ENCODE measurements at places on chromosomes 2 and 18.

DNA sequence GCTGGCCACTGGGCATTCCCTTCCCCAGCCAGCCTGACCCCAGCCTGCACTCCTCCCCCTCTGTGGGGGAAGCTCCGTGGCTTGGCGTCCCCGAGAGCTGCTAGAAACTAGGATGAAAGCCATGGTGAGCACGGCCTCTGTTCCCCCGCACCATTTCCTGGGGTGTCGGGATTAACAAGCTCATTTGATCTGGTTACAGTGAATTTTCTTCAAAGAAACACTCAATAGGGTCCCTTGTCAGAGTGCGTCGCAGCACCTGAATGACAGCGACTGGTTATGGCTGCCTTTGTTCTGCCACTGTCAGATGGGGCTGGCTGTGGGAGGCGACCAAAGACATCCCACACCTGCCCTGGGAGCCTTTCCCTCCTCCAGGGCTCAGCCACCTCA lies 7.7 kb upstream of the ALPI start:
- no peak for DNase-seq

DNA sequence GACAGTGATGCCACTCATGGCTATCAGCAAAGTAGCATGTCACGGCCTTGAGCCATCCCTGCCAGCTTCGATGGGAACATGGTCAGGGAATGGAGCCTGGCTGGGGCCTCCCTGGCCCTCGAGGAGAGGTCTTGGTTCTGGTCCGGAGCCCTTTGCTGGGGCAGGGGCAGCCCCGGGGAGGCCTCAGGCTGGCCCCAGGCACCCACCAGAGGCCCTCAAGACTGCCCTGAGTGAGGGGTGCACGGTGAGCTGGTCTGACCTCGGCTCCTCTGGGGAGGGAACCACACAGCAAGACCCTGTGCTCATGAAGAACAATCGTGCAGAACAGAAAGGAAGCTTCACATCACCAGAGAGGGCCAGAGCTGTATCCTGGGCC lies 75.2 kb upstream of the OTOS start:
- no peak for DNase-seq

- no peak for DNase-seq
Observed at GRCh38 chr2:70983506-70984227, 5.2 kb downstream of the ANKRD53 start.

DNA sequence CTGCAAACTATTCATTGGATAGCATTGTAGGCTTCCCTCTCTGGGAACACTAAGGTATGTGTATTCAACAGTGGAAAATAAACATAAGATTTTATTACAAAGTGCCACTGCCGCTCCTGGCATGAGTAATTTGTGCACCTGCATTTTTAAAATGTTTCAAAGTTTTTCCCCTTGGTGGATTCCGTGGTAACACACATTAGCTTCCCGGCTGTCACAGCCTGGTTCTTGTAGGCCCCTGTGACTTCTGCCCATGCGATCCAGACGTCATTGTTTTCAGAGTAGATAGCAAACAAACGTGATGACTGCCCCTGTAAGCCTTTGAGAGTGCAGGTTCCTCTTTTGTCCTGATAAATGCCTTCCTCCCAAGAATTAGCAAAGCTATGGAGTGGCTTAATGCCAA lies 421.0 kb downstream of the ZNF521 start:
- DNase-seq = peak; percentile 2

GRCh38 chr2:182228741-182229140 lies 198.1 kb downstream of the PDE1A start:
- no peak for DNase-seq

- no peak for DNase-seq
Observed at GRCh38 chr2:9763356-9764152, 79.7 kb upstream of the TAF1B start.

DNA sequence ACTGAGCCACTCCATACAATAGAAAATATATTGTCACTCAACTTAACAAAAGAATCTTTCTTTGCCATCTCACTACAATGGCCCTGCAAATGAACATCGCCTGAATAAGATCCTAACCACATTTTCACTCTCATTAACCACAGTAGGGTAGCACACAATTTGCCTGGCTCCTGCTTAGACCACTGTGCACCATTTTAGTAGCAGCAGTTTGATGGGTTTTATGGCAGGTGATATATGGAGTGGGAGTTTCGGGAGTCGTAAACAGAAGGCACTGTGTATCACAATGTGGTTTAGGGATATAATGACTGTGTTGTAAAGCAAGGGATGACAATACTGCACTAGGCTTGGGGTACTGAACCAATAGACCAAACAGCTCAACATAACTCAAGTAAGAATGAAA lies 617.4 kb downstream of the BCL11A start:
- peak; percentile 77 for DNase-seq

DNA sequence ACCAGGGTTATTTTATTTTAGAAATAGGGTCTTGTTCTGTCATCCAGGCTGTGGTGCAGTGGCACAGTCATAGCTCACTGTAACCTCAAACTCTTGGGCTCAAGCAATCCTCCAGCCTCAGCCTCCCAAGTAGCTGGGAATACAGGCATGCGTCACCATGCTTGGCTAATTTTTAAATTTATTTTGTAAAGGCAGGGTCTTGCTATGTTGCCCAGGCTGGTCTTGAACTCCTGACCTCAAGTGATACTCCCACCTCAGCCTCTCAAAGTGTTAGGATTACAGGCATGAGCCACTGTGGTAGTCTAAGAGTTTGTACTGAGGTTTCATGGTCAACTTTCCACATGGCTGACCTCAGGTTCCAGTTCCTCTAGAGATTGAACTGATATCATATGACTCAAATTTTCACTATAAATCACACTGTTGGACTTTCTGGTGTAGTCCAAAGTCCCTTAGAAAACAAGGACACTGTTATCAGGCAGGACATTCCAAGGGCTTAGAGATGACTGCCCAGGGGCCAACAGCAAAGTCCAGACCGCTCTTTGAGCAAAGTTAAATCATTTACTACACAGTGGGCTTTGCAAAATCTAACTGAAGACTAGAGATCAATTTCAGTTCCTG lies 82.0 kb upstream of the MEX3C start:
- no peak for DNase-seq

DNA sequence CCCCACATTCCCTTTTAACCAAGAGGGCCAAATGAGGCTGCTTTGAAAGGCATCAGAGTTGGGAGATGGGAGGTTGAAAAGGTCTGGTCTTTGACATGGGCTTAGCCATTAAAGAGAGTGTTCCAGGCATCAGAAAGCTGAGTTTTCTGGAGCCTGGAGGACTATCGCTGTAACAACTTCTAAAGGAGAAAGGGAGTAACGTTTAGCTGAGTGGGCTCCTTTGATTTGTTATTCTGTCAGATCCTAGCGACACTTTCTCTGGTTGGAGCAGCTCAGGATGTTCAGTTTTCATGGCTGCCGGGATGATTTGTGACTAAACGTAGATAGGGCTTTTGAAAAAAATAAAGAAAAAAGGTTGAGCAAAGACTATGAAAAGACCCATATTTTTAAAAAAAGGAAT lies 346.6 kb downstream of the THSD7B start:
- no peak for DNase-seq

DNA sequence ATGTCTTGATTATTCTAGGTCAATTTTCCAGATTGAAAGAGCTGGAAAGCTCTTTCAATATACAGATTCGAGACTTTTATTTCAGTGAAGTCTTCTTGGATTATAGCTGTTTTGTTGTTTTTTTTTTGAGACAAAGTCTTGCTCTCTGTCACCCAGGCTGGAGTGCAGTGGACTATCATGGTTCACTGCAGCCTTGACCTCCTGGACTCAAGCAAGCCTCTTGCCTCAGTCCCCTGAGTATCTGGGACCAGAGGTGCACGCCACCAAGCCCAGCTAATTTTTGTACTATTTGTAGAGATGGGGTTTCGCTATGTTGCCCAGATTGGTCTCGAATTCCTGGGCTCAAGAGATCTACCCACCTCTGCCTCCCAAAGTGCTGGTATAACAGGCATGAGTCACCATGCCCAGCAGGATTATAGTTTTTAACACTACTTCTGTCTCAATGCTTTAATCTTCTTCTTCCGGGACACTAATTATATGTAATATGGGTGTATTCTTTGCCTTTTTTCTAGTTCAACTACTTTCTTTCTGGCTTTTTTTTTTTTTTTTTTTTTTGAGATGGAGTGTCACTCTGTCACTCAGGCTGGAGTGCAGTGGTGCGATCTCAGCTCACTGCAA lies 62.3 kb downstream of the USP37 start:
- no peak for DNase-seq

- no peak for DNase-seq
Observed at GRCh38 chr2:189127756-189128155, 51.8 kb downstream of the COL5A2 start.

GRCh38 chr18:23640052-23640451 lies 22.7 kb downstream of the ANKRD29 start:
- no peak for DNase-seq

DNA sequence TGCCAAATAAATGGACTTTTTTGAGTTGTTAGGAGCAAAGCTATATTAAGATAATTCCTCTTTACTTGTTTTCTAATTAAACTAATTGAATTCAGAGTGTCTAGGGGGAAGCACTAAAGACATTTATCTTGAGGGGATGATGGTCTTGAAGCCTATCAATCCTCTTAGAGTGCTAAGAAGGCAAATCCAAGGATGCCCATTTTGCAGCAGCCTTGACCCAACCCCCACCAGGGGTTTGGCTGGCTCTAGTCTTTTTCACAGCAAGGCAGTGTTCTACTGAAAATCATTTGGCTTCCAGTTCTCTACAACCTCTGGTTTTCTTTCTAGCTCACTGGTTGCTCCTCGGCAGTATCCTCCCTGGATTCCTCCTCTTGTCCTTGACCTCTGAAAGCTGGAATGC lies 6.5 kb upstream of the RAX start:
- DNase-seq = no peak

DNA sequence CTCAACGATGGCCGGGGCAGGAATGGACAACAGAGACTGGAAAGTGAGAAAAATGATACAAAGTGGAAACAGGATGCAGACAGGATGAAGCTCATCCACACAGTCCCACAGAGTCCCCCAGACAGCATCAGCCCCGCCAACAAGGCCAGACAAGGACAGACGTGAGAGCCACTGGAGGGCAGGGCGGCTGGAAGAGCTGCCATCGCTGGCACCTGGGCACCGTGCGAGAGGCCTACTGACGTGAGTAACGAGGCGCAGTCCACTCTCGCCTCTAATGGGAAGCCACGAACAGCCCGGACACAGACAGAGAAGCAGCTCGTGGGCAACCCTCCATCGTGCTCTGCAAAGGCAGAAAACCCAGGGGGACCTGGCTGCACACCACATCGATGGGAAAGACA lies 17.1 kb downstream of the HDAC4 start:
- no peak for DNase-seq

DNA sequence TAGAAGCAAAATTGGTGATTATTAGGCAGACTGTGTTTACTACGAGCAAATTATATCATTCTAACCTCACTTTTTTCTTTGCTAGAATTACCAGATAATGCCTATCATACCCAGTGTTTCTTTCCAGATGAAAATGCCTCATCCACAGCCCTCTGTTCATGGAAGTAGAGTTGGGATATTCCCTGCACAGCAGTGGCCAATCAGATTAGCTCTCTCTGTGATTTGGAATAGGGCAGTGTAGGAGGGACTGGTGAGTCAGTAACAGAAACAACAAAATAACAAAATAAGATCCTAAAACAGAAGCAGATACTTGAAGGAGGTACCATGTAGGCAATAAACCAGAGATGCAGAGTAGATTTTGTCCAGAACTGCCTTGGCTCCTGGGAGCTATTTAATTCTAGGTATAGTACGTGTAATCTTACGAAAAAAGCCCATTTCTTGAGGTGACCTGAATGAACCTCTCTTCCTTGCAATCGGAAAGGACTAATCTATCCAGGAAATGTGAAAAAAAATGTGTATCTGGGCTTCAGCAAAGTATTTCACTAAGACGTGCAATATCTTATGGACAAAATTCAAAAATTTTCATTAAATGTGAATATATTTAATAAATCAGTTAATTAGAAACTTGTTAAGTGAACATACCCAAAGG lies 18.4 kb upstream of the TMEM17 start:
- DNase-seq = no peak

DNA sequence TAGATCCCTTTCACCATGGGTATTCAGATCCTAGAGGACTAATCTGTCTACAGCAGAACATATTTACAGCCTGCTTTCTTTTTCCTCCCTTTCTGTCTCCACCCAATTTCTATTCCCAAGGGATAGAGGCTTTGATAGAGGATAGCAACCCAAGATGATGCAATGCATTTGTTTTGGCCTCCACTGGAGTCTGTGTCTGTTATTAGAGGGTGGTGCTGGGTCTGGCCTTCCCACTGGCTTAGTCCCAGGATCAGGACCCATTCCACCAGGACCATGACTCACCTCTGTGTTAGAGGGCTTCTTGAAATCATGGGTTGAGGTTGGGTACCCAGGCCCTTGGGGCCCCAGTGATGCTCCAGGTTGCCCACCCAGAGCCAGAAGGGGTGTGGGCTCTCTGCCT lies 239.7 kb upstream of the TNP1 start:
- DNase-seq = no peak

Data from SW480 (cell line).